Foreskin keratinocyte (primary cell): ENCODE measurements at places on chromosomes 2 and 18.
A peak's percentile ranks its signal among the peaks of the same experiment; 100 is the strongest.

DNA sequence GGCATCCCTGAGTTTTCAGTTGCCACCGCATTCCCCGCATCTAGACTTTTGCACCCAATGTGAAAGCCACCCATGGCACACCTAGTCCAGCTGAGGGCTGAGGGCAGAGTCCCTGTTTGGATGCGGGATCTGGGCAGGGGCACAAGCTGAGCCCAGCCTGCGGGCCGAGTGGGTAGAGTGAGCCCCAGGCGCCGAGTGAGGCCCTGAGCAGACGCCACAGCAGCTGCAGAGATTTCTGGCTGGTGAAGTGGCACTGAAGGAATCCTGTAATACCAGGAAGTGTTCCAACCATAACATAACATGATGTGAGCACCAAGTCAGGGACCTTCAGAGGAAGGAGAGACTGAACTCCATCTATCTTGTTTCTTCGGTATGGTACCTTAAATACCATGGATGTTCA is 27.7 kb upstream of the FRZB start:
- DNase-seq = no peak

GRCh38 chr2:105413206-105413605 is 14.4 kb upstream of the FHL2 start:
- no peak for DNase-seq

DNA sequence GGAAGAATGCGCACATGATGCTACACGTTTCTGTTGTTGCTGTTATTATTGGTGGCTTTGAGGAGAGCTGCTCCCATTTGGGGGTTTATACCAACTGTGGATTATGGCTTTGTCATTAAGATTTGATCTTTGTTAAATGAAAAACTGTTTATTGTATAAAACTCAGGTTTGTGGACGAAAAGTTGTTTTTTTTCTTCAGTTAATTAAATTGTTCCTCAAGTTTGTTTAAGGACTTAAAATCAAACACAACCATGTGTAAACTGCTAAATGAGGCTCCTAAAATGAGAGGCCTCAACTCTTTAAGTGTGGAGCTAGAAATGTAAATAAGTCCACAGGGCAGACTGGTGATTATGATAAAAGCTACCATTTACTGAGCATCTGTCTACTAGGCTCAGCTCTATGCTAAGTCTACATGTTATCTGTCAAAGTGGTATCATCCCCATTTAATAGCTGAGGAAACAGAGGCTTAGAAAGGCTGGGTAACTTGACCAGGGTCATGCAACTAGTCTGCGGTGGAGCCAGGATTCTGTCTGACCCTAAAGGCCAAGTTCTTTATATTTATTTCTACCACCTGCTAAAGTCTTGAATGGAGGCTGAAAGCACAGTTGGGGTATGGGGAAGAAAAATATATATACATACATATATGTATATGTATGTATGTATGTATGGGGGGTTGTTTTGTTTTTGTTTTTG is 4.1 kb downstream of the MYCN start:
- no peak for DNase-seq

DNA sequence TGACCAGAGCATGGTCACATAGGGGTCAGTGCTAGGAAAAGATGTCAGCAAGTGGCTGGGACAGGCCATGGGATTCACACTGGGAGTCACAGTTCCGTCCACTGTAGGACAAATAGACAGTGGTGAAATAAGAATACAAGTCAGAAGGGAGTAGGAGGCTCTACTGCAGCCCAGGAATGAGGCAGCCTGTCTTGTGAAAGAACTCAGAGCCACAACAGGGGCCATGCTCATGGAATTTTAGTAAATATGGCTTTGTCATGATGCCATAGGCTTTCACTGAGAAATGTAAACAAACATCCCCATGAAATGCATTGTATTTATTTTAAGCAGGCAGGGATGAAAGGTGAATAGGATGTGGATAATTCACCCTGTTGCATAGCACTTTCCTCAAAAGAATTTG is 504.3 kb downstream of the SOX11 start:
- DNase-seq = no peak

- no peak for DNase-seq
Observed at GRCh38 chr2:131475831-131476230, at the start of gene TUBA3D. TUBA3D (plus strand) TSS chr2:131476119; CDS start chr2:131476200, 81 bp downstream.

DNA sequence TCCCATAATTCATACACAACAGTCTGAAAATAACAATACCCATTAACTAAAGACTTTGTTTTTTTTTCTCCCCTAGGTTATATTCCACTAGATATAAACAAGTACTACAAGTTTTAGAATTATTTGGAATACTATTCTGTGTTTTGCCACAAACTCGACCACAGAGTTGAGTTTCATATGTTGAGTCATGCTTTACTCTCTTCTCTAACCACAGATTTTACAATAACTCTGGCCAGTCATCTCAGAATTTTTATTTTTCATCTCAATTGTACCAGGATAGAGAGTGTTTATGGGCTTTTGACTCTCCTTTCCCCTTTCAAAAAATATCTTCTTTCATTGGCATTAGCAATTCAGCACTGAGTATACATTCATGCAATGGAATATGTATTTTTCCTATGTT is 348.7 kb upstream of the GALNT5 start:
- no peak for DNase-seq

DNA sequence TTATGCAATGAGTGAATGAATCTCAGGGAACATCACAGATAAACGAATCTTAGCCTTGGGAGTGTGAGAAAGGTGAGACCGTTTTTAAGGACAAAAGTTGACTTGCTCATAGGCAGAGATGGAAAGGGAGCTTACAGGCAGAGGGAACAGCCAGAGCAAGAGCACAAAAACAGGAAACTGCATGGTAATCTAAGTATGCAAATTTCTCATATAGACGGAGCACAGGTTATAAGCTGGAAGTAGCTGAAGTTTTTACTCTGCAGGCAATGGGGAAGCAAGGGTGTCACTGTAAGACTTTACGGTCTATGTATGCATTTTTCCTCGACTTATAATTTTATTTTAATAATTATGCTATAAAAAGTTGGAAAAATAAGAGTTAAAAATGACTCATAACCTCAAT is 44.8 kb upstream of the STRN start:
- no peak for DNase-seq

DNA sequence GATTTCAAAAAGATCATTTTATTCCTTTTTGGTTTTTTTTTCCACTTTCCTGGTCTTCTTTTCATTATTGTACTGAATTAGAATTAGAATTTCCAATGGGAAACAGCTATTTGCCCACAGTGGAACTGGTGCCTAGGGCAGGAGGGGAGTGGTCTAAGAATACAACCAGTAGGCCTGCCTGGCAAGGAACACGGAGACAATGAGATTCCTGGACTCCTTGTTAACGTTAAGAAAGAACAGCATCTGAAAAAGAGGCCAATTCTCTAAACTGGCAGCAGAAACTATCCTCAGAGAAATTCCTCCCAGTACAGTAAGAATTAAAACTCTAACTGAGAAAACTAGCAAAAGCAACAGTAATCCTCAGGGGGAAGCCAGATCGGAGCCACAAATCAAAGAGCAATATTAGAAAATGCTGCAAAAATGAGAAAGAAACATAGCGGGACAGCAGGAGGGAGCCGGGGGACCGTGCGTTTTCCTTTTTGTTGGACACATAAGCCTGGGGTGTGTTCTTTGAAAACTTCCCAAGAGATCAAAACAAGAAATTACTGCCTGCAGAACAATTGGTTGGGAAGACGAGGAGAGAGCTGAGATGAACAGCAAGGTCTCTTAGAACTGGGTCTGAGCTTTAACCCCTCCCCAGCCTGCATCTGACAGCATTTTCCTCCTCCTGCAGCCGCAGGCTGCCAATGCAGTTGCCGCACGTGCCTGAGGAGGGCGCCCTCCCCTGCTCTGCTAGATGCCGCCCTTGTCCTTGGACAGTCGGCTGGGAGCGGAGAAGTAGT is 776.0 kb downstream of the TSN start:
- no peak for DNase-seq

- no peak for DNase-seq
Observed at GRCh38 chr18:37499044-37499443, 66.6 kb downstream of the CELF4 start.

DNA sequence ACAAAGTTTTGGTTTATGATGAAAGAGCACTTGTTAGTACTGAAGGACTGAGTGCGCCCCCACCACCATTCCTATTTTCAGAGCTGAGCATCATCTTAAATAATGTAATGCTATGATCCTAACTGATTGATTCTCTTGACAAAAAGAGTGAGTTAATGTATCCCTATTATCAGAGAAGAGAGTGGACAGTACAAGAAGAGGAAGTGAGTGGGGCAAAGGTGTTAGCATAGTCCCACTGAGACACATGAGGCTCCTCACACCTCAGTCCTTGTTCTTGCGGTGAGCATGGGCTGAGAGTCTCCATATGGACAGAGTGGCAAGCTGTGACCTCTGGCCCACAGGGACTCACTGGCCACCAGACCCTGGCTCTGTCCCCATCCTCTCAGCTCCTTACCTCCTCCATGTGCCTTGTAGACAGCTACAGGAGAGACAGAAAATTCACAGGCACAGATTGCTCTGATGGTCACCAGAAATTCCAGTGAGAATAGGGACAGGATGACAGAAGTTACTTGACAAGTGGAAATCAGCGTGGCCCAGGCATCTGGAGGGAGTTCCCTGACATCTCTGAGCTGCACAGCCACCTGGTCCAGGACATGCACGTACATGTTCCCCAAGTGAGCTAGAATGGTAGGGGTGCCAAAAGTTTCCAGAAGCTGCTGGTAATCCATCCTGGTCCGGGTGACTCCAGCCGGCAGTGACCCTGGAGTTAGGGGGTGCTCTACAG is 32.6 kb downstream of the NAPG start:
- peak; percentile 65 for DNase-seq
